ENCODE measurements at places on chromosomes 12 and 14. TPM values are rescaled to one million over a fixed set of nuclear protein-coding genes. Genes with fewer than 3 reads are reported as not detected.

The TRAFD1 gene
- 22.8 TPM for total RNA-seq

The RFX4 gene
- not detected for total RNA-seq

The OTX2 gene
- not detected for total RNA-seq

The PLA2G1B gene
- total RNA-seq, result not detected

The TAS2R7 gene
- total RNA-seq, result not detected

- H3K27me3 ChIP-seq, result no peaks in the 10 kb centered on the region
- H3K4me1 ChIP-seq, result no peaks in the 10 kb centered on the region
- no peaks in the 10 kb centered on the region for H3K36me3 ChIP-seq
- H3K4me3 ChIP-seq, result no peak overlapping the region
- no peak for DNase-seq
Measured at GRCh38 chr12:47397664-47398281, 308.1 kb downstream of the RPAP3 start.

DNA sequence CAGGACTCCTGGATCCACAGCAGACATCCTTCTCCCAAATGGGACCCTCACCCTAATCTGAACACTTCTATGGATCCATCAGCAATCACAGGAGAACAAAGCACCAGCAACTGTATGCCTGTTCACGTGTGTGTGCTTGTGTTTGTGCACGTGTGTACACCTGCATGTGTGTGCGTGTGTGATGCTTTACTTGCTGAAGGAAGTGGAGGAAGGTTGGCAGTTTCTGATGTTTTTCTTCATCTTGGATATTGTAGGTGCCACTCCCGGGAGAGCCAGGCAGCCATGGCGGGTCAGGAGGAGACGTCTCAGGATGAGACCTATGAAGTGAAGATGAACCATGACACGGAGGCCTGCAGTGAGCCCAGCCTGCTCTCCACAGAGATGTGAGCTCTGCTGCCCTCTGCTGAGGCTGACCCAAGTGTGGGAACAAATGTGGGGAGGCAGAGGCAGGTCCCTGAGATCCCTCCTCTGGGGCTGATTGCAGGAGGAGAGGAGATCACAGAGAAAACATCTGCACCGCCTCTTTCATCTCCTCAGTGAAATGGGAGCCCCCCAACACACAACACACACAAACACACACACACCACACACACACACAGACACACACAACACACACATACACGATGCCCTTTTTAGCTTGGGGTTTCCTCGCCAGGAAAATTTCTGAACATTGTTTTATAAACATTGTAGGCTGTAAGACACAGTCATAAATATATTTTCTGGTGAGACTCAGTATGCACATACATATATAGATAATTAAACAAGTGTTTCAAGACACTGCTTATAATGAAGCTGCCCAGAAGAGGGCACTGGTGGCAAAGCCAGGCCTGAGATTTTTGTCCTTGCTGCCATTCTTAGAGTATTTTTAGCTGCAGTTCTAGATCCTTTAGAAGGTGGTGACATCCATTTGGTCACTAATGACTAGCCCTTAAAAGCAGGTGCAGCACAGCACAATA, 112.2 kb upstream of the FKBP4 start:
- H3K27ac ChIP-seq, result no peak overlapping the region
- H3K36me3 ChIP-seq, result no peaks in the 10 kb centered on the region
- no peaks in the 10 kb centered on the region for H3K4me1 ChIP-seq
- no peaks in the 10 kb centered on the region for H3K27me3 ChIP-seq

GRCh38 chr12:129328235-129328634, 475.0 kb downstream of the GLT1D1 start:
- no peaks in the 10 kb centered on the region for H3K4me1 ChIP-seq
- H3K4me3 ChIP-seq, result no peak overlapping the region
- DNase-seq, result no peak

DNA sequence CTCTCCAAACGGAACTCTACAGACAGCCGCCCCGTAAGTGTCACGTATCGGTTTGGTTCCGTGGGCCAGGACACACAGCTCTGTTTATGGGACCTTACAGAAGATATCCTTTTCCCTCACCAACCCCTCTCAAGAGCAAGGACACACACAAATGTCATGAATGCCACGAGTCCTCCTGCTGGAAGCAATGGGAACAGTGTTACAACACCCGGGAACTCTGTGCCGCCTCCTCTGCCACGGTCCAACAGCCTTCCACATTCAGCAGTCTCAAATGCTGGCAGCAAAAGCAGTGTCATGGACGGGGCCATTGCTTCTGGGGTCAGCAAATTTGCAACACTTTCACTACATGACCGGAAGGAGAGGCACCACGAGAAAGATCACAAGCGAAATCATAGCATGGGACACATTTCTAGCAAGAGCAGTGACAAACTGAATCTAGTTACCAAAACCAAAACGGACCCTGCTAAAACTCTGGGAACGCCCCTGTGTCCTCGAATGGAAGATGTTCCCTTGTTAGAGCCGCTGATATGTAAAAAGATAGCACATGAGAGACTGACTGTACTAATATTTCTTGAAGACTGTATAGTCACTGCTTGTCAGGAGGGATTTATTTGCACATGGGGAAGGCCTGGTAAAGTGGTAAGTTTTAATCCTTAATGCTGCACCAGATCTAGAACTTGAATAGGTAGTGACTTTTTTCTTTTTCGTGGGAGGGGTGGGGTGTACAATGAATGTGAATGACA, 69.7 kb downstream of the WDR20 start:
- no peak for DNase-seq
- H3K27me3 ChIP-seq, result no peaks in the 10 kb centered on the region
- H3K4me3 ChIP-seq, result no peak overlapping the region
- H3K27ac ChIP-seq, result no peak overlapping the region

DNA sequence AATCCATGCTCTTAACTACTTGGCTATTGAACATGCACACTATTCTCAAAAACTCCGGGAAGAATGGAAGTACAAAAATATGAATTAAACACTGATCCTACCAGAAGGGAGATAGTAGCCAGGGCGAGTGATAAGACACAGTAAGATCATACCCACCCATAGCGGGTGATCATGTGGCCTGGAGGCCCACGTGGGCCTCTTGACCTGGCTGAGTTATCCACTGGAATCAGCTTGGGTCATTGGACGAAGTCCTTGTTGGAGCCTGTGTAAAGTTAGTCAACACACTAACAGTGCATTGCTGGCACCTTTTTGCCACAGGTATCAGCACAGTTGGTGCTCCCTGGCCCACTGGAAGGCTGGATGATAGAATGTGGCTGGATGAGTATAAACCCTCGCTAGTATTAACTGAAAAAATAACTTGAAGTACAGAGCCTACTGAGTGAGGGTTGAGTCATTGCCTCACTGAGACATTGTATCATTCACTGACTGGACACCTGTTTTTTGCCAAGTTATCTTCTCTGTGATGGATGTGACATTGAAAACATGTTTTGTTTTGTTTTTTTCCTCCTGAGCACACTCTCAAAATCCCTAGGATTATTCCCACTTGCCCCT, 149.2 kb upstream of the FUT8 start:
- no peaks in the 10 kb centered on the region for H3K4me1 ChIP-seq
- H3K36me3 ChIP-seq, result no peaks in the 10 kb centered on the region
- no peak for DNase-seq
- H3K4me3 ChIP-seq, result no peak overlapping the region

- H3K27me3 ChIP-seq, result no peaks in the 10 kb centered on the region
- H3K4me3 ChIP-seq, result no peak overlapping the region
- H3K4me1 ChIP-seq, result peaks cover 5% of the 10 kb centered on the region
- no peak for DNase-seq
Measured at GRCh38 chr14:69055125-69055524, 76.0 kb upstream of the ACTN1 start.

- no peaks in the 10 kb centered on the region for H3K36me3 ChIP-seq
- no peak overlapping the region for H3K27ac ChIP-seq
- no peak overlapping the region for H3K4me3 ChIP-seq
- H3K4me1 ChIP-seq, result peaks cover 17% of the 10 kb centered on the region
- H3K27me3 ChIP-seq, result no peaks in the 10 kb centered on the region
Measured at GRCh38 chr12:12521044-12521485, 41.6 kb downstream of the DUSP16 start.

DNA sequence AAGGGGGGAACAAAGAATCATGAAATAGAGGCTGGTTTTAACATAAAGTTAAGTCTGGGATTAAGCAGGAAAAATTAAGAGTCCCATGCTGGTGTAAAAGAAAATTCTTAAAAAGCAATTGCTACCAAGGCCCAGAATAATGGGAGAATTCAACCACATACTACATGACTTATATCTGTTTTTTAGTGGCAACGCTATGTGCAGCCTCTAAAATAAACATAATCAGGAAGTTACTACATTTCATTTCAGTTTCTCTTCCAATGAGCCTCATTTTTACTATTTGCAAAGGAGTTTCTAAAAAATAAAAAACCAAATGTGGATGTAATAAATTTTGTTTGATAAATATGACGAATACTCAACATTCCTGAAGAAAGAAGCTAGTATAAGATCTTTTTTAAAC, 58.1 kb downstream of the CPNE8 start:
- no peaks in the 10 kb centered on the region for H3K27me3 ChIP-seq
- no peaks in the 10 kb centered on the region for H3K36me3 ChIP-seq
- no peaks in the 10 kb centered on the region for H3K4me1 ChIP-seq
- no peak overlapping the region for H3K27ac ChIP-seq
- DNase-seq, result no peak
- no peak overlapping the region for H3K4me3 ChIP-seq

GRCh38 chr12:46362895-46363581, 9.5 kb downstream of the SLC38A2 start:
- DNase-seq, result no peak
- H3K36me3 ChIP-seq, result peaks cover 39% of the 10 kb centered on the region
- H3K27ac ChIP-seq, result no peak overlapping the region
- peaks cover 20% of the 10 kb centered on the region for H3K4me1 ChIP-seq

- no peak overlapping the region for H3K27ac ChIP-seq
- no peaks in the 10 kb centered on the region for H3K4me1 ChIP-seq
- no peaks in the 10 kb centered on the region for H3K27me3 ChIP-seq
- H3K36me3 ChIP-seq, result no peaks in the 10 kb centered on the region
- no peak overlapping the region for H3K4me3 ChIP-seq
Measured at GRCh38 chr12:23687947-23688346, 261.5 kb downstream of the SOX5 start.

DNA sequence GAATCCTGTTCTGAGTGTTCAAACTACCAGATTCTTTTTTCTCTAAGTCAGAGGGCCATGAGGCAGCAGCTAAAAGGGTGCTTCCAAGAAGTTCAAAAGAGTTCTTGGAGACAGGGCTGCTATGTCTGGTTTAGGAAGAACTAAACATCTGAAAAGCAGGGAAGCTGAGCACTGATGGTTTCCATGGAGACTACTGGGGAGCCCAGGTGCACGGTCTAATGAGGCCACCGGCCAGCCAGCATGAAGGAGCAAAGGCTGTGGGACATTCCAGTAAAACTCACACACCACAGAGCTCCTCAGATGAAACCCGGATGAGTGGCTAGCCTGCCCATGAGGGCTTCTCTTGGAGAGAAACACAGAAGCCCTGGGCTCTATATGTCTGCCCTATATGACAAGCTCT, 97.3 kb downstream of the KCNK10 start:
- H3K4me3 ChIP-seq, result no peak overlapping the region
- H3K27me3 ChIP-seq, result no peaks in the 10 kb centered on the region
- H3K36me3 ChIP-seq, result no peaks in the 10 kb centered on the region
- no peak for DNase-seq
- H3K4me1 ChIP-seq, result no peaks in the 10 kb centered on the region

- H3K27me3 ChIP-seq, result no peaks in the 10 kb centered on the region
- H3K36me3 ChIP-seq, result no peaks in the 10 kb centered on the region
- no peak for DNase-seq
- no peak overlapping the region for H3K4me3 ChIP-seq
Measured at GRCh38 chr12:93183940-93184671, 193.6 kb upstream of the NUDT4 start.

- H3K36me3 ChIP-seq, result no peaks in the 10 kb centered on the region
- no peak overlapping the region for H3K27ac ChIP-seq
- no peaks in the 10 kb centered on the region for H3K27me3 ChIP-seq
- no peak for DNase-seq
Measured at GRCh38 chr12:20120403-20120725, 248.0 kb upstream of the PDE3A start.

Measured in colonic mucosa (tissue), 4 donors.